ENCODE measurements at places on chromosomes 2 and 18. TPM values are rescaled to one million over a fixed set of nuclear protein-coding genes. Genes with fewer than 3 reads are reported as not detected.

DNA sequence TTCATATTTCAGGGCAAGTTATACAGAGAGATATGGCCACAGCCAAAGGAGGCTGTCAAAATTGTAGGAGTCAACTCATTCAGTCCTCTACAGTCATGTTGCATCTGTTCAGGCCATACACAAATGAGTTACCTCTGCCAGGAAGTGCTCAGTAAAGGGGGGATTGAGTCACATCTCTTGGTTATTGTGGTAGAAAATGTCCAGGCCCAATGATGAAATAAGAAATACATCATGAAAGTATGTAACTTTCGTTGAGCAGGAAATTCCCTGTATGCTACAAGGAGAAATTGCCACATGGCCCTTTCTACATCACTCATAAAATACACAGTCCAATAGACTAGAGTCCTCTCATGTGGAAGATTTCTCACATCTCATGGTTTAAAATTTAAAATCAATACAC, 103.9 kb upstream of the COL3A1 start:
- H3K4me1 ChIP-seq = no peaks in the 10 kb centered on the region
- H3K27me3 ChIP-seq = no peaks in the 10 kb centered on the region
- H3K27ac ChIP-seq = no peak overlapping the region
- H3K36me3 ChIP-seq = no peaks in the 10 kb centered on the region

Gene ABHD1
- 0.50 TPM for total RNA-seq

- peaks cover under 1% of the 10 kb centered on the region for H3K4me1 ChIP-seq
- H3K27me3 ChIP-seq = peaks cover 8% of the 10 kb centered on the region
- H3K4me3 ChIP-seq = no peak overlapping the region
- H3K27ac ChIP-seq = no peak overlapping the region
- H3K36me3 ChIP-seq = no peaks in the 10 kb centered on the region
These were observed 182.8 kb downstream of the MGAT5 start for GRCh38 chr2:134436706-134437105.

DNA sequence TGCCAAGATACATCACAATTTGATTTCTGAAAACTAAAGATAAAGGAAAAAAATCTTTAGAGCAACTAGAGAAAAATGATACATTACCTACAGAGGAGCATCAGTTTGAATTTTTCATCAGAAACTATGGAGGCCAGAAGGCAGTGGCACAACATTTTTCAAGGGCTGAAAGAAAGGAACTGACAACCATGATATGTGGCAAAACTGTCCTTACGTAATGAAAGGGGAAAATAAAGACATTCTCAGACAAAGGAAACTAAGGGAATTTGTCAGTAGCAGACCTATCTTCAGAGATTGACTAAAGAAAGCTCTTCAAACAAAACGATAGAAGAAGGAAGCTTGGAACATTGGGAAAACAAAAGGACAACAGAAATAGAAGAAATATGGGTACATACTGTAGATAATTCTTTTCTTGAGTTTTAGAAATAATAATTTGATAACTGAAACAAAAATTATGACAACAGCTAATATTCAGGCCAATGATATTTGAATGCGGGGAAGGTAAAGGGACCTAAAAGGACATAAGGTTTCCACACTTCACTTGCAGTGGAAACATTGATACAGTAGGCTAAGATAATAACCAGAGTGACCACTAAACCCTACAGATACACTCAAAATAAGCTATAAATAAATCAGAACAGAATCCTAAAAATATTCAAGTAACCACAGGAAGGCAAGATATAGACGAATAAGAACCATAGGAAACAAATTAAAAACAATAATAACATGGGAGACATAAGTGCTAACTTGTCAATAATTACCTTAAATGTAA, 70.0 kb upstream of the NPAS2 start:
- H3K27ac ChIP-seq = no peak overlapping the region
- H3K36me3 ChIP-seq = no peaks in the 10 kb centered on the region
- H3K4me1 ChIP-seq = no peaks in the 10 kb centered on the region

Measured in H1 (cell line).